ENCODE measurements at places on chromosomes 5 and 9.

- no peak for DNase-seq
These were observed 209.5 kb downstream of the DCP2 start for GRCh38 chr5:113186061-113186460.

DNA sequence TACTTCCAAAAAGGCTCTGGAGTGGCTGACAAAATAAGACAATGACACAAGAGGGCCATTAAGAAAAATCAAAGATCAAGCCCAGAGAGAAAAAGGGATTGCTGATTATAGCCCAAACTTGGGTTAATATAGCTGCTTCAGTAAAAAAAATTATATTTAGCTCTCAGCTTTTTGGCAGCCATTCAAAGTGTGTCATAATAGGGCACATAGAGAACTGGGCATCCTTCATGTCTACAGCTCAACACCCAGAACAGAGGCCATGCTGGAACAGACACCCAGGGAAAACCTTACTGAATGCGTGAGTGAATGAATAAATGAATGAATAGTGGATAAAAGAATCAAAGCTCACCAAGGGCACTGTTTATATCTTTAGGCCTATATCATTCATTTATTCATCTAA, 110.1 kb downstream of the SLIT3 start:
- DNase-seq: no peak

DNA sequence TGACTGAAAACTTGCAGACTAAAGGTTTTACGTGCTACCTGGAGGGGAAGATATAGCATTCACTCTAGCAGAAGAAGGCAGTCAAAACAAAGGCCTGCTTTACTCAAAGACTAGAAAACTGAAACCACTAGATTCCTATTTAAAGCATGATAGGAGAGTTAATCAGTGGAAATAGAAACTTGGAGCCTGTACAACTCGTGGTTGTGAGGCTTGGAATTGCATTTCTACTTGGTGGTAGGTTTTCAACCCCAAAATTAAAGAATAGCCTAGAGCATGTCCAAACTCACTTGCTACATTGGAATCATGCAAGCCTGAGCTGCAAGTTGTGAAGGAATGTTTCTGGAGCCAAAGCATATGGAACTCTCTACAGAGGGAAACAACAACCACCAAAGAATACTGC, 1526.4 kb upstream of the NUDT12 start:
- no peak for DNase-seq

GRCh38 chr9:136328011-136328621, 777 bp downstream of the GPSM1 start:
- DNase-seq: no peak

DNA sequence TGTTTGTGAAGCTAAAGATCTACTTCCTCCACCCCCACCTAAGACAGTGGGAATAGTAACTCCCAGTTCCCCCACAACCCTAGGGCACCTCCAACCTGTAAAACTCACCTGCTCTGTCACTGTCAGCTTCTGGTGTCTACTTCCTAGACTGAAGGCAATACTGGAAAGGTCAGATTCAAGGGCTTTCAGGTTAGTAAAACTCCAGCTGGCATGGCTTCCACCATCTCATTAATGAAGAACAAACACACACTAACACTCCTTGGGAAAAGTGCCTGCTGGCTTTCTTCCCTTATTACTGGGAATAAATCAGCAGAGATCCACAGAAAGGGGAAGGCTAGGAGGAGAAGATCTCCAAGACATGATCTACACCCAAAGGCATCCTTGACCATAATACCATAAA, 109.9 kb downstream of the TMEM174 start:
- no peak for DNase-seq

- peak; percentile 87 for DNase-seq
These were observed 13.3 kb upstream of the GPX8 start for GRCh38 chr5:55146543-55147151.

DNA sequence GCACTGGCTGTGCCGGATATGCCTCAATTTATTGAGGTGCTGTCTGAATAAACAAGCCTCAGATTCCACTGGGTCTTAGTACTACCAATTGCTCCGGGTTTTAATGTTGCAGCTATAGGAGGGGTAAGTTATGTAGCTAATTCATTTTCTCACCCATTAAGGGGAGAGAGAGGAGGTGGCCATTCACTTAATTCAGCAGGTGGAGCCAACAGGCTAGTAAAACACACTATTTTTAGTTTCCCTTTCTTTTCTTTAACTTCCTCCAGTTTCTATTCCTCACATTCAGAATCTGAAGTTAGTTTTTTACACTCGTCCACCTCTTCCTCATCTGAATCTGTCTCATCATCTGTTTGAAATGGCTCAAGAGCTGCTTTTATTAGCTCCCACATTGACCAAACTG, 105.6 kb upstream of the CDH10 start:
- no peak for DNase-seq

- DNase-seq: peak; percentile 56
These were observed 45.4 kb upstream of the MYOT start for GRCh38 chr5:137822158-137822764.

GRCh38 chr5:73188764-73189531, 16.0 kb downstream of the TMEM174 start:
- peak; percentile 77 for DNase-seq

DNA sequence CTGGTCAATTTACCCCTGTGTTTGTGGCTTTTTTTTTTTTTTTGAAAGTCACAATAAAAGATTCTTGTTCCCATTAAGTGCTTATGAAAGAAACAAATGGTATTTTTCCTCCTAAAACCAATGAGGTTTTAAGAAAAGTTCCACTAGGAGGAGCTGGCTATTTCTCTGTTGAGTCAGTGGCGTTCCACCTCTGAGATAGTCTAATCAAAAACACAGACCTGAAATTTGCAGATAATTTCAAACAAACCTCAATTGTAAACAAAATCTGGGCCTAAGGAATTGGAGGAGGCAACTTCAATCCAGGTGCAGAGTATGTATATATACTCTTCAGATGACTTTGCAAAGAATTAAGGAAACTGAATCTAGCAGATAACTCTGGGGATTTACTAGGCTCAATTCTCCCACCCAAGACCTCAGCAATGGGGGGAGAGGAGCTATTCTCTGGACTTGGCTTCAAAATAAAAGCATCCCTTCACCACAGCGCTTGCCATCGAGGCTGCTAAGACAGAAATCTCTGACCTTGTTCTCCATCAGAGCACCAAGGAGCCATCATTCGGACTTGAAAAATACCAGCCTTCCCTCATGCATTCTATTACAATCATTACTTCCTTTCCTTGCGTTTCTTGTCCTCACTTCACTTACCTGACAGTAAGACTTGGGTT, 52.4 kb downstream of the FANCC start:
- DNase-seq: no peak

DNA sequence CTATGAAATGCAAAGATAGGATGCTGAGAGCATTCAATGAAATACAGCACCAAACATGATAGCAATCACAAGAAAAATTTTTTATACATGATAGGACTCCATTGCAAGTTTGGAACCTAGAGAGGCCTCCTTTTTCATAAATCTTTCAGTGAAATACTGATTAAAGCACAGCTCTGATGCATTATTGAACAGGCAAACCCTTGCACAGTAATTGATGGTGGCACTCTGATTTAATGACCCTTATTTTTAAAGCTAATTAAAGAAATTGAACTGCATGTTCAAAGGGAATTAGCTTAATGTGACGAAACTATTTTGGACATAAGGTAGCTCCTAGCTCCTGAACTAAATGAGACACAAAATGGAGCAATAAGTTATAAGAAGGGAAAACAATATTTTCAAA, 44.6 kb downstream of the MPDZ start:
- DNase-seq: no peak

GRCh38 chr5:140038373-140038957, 4.6 kb downstream of the NRG2 start:
- peak; percentile 34 for DNase-seq

DNA sequence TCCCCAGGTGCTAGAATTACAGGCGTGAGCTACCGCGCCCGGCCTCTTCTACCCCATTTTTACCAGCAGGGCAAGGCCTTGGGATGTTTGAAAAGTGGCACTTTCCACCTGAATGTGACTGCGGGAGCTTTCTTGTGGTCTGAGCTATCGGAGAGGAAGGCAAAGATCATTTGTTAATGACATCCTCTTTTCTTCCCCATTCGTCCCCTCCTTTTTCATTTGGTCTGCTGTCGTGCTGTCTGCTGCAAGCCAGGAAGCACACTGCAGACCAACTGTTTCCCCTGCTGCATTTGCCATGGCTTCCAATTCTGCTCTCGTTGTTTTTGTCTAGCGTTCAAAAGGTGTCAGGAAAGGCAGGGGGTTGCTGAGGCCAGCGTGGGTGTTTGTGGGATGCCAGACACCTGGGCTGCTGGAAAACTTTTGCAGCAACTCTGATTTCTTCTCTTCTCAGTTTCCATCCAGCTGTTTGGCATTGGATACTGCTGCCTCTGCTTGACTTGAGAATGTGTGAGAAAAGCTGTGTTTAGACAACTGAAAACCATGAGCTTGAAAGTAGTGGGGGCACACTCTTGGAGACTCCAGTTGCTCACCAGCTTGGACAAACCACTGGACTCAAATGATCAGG, 196.4 kb upstream of the MSX2 start:
- no peak for DNase-seq

DNA sequence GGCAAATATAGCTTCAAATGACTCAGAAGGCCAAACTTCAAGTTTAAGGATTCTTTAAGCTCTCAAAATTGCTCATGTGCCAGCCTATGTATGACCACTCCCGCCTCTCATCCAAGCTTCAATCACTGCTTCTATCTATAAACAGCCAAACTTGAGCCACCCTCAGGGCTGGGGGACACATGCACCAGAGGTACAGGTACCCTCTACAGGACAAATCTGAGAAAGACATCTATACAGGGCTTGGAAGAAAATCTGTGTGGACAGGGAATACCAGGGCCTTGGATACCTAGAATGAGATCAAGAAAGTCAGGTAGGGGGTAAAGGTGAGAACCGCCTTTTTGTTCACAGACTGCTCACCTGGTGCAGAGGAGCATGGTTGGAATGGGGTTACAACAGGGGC, 217.9 kb downstream of the ATPSCKMT start:
- DNase-seq: no peak

DNA sequence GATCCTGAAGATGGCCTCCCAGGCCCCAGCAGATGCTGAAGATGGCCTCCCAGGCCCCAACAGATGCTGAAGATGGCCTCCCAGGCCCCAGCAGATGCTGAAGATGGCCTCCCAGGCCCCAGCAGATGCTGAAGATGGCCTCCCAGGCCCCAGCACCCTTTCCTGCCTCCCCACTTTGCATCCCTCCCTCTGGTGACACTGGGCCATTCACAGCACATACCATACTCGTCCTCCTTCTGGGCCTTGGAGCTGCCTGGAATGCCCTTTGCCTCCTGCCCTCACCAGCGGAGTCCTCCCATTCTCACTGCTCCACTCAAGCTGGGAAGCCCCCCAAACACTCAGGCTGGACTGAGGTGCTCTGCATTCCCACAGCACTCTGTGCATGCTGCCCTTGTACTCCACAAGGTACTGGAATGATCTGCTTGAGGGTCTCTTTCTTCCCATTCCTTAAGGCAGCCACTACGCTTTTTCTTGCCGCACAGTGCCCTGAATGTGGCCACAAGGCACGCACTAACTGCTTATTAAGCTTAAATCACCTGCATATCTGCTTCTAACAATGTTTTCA, 550.0 kb downstream of the BNC2 start:
- DNase-seq: no peak

Data from kidney glomerular epithelial cell (primary cell).